ENCODE measurements at places on chromosomes 13 and 19.

- DNase-seq: no peak
These were observed 4.4 kb downstream of the GRTP1 start for GRCh38 chr13:113359571-113359970.

DNA sequence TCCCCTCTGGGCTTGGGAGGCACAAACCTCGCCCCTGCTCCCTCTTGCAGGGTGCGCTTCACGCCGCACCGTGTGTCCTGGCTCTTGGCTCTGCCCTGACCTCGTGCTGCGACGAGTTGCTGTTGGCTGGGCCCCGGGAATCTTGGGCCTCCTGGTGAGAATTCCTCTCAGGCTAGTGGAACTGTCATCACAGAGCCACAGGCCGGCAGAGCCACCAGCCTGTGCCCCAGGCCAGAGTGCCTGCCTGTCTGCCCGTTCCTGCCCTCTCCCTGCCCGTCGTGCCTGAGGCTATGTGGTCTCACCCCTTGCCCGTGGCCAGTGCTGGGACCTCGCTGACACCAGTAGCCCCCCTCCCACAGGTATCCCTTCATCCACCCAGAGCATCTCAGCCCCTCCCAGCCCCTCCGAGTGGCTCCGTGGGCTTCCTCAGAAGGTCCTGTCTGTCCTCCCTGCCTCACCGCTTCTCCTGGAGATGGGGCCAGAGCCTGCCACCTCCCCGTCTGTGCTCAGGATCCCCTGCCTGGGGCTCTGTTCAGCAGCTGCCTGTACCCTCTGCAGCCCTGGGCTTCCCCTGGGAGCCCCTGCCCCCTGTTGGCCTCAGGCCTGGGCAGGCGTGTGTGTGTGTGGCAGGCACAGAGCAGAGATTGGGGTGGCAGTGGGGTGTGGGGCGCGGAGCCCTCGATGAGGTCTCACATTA, 13.3 kb downstream of the NDUFB7 start:
- DNase-seq: no peak

GRCh38 chr13:98941126-98941525, 36.7 kb downstream of the DOCK9 start:
- no peak for DNase-seq

DNA sequence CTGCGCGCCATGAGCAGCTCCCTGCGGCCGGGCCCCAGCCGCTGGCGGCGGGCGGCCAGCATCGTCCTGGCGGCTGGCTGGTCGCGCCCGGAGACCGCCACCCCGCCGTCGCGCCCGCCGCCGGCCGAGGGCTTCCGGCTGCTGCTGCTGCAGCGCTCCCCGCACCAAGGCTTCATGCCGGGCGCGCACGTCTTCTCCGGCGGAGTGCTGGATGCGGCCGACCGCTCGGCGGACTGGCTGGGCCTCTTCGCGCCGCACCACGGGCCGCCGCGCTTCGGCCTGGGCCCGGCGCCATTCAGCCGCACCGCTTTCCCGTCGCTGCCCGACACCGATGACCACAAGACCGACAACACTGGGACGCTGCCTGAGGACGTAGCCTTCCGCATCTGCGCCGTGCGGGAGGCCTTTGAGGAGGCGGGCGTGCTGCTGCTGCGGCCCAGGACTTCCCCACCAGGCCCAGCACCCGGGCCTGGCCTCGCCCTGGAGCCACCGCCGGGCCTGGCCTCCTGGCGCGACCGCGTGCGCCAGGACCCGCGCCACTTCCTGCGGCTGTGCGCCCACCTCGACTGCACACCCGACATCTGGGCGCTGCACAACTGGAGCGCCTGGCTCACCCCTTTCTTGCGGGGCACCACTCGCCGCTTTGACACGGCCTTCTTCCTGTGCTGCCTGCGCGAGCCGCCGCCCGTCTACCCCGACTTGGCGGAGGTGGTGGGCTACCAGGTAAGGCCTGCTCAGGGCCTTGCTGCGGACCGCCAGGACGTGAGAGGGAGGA, 518 bp downstream of the NUDT19 start:
- peak; percentile 74 for DNase-seq

Measured in natural killer cell (primary cell).